ENCODE measurements at places on chromosomes 12 and 14. TPM values are rescaled to one million over a fixed set of nuclear protein-coding genes. Genes with fewer than 3 reads are reported as not detected.
A peak's percentile ranks its signal among the peaks of the same experiment; 100 is the strongest.

- no peak overlapping the region for H3K4me3 ChIP-seq
- no peak overlapping the region for H3K27ac ChIP-seq
- no peak for DNase-seq
- H3K27me3 ChIP-seq, result peaks cover 2% of the 10 kb centered on the region
- no peaks in the 10 kb centered on the region for H3K4me1 ChIP-seq
Observed at GRCh38 chr12:130041983-130042812, 120.1 kb upstream of the FZD10 start.

DNA sequence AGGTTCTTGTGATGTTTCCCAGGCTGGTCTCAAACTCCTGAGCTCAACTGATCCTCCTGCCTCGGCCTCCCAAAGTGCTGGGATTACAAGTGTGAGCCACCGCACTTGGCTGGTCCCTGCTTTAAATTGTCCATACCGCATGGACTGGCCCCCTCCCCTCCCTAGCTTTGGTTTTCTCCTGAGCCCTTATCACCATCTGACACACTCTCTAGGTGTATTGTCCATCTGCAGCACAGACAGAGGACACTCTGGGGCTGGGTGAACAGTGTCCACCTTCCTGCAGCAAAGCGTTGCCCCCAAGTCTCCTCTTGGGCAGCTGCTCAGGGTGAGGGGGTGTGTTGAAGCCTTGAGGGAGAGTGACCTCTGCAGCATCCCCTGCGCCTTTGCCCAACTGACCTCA lies 36.0 kb upstream of the DLK1 start:
- no peak overlapping the region for H3K27ac ChIP-seq
- no peak for DNase-seq
- H3K27me3 ChIP-seq, result no peaks in the 10 kb centered on the region
- H3K36me3 ChIP-seq, result no peaks in the 10 kb centered on the region
- no peak overlapping the region for H3K4me3 ChIP-seq

DNA sequence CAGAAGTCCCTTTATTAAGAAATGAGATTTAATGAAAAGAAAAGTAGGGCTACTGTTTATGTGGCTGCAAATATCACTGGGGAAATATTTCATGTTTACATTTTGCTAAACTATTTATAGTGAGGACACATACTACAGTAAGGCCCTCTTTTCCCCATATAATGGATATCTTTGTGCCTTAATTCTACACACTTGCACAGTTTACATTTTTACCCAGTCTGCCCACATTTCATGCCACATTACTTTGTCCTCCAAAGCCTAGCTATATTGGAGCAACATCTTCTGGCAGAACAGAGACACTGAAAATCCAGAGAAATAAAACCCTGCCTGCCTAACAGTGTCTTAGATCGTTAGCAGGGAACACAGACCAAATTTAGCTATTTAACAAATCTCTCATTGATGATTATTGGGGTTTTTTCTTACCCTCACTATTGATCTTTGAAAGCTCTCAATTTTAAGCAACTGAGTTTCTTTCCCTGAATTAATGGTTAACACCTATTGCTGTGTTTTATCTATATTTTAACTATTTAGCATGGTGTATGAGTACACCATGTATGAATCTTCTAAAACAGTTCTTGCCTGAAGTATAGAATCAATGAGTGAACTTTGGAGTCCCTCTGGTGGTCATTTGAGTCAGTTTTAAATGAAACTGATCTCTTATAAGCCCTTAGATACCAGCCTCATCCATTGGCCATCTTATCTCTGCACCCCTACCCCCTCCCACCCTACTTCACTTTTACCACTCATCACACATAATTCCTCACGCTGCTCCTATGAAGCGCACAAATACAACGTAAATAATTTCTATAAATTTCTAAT lies 170.2 kb downstream of the BCAT1 start:
- H3K36me3 ChIP-seq, result no peaks in the 10 kb centered on the region
- no peak overlapping the region for H3K4me3 ChIP-seq
- no peaks in the 10 kb centered on the region for H3K27me3 ChIP-seq
- no peak overlapping the region for H3K27ac ChIP-seq
- peaks cover 4% of the 10 kb centered on the region for H3K4me1 ChIP-seq
- DNase-seq, result peak; percentile 38

GRCh38 chr12:55935738-55936151 lies 4.8 kb downstream of the DGKA start:
- no peaks in the 10 kb centered on the region for H3K36me3 ChIP-seq
- no peaks in the 10 kb centered on the region for H3K27me3 ChIP-seq
- DNase-seq, result no peak
- H3K27ac ChIP-seq, result no peak overlapping the region
- peak overlapping the region; percentile 18 for H3K4me3 ChIP-seq

GRCh38 chr14:54617467-54617866 lies 50.5 kb downstream of the SAMD4A start:
- no peak overlapping the region for H3K4me3 ChIP-seq
- no peaks in the 10 kb centered on the region for H3K36me3 ChIP-seq
- peaks cover 5% of the 10 kb centered on the region for H3K4me1 ChIP-seq
- H3K27me3 ChIP-seq, result no peaks in the 10 kb centered on the region
- H3K27ac ChIP-seq, result no peak overlapping the region

- DNase-seq, result no peak
- H3K27me3 ChIP-seq, result no peaks in the 10 kb centered on the region
- no peaks in the 10 kb centered on the region for H3K36me3 ChIP-seq
- peaks cover 25% of the 10 kb centered on the region for H3K4me1 ChIP-seq
Observed at GRCh38 chr12:43308776-43309175, 243.2 kb downstream of the ADAMTS20 start.

- H3K4me3 ChIP-seq, result no peak overlapping the region
- H3K36me3 ChIP-seq, result peaks cover 3% of the 10 kb centered on the region
- H3K4me1 ChIP-seq, result no peaks in the 10 kb centered on the region
- no peak overlapping the region for H3K27ac ChIP-seq
- no peaks in the 10 kb centered on the region for H3K27me3 ChIP-seq
Observed at GRCh38 chr14:89576145-89576927, 159.3 kb upstream of the FOXN3 start.

Gene POLE2
- total RNA-seq, result 2.0 TPM

Gene ITGA7
- 26.5 TPM for total RNA-seq
